ENCODE measurements at places on chromosomes 1 and 21.

GRCh38 chr1:2315674-2316450 is 75.5 kb downstream of the MORN1 start:
- DNase-seq: no peak

- DNase-seq: no peak
Measured at GRCh38 chr1:93603601-93604000, 78.0 kb downstream of the BCAR3 start.

DNA sequence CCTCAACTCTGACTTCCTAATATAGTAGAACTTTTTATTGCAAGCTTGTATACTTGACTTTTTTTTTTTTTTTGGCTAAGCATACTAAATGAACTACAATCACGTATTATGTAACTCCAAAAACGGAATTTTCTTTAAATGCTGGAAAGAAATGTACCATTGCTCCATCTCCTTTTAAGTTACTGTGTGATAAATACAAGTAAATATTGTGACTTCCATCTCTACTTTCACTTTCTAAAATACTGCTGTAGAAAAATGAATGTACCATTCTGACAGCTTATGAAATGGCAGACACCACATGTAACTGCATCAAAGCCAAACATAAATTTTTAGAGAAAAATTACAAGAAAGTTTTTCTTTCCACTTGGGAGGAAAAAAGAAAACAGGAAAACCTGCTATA is 54.7 kb downstream of the ASH1L start:
- DNase-seq: no peak

- DNase-seq: no peak
Measured at GRCh38 chr1:220879076-220879508, at the start of gene HLX. Gene HLX (plus strand): TSS chr1:220879443. CDS start chr1:220879858, 415 bp downstream.

GRCh38 chr21:37370152-37371040 is 3.8 kb downstream of the DYRK1A start:
- DNase-seq: peak; percentile 35

- DNase-seq: no peak
Measured at GRCh38 chr1:212161231-212161781, 123.9 kb upstream of the PPP2R5A start.

GRCh38 chr1:245290836-245291235 is 136.1 kb downstream of the KIF26B start:
- DNase-seq: no peak

- no peak for DNase-seq
Measured at GRCh38 chr1:202952099-202952498, 6.0 kb downstream of the ADIPOR1 start.

- DNase-seq: no peak
Measured at GRCh38 chr1:222370913-222371675, 176.8 kb downstream of the HHIPL2 start.

DNA sequence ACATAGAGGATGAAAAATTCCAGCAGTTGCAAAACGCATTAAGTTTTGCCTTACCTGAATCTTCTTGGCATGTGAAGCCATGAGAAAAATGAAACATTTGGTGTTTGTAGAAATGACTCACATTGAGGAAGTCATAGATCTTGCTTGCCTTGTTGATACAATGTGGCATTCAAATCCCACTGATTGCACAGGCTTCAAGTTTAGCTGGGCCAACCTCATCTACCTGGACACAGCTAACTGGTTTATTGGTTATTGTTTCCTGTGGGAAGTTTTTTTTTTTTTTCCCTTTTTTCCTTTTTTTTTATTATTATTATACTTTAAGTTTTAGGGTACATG is 168.9 kb upstream of the C21orf91 start:
- DNase-seq: no peak

- peak; percentile 63 for DNase-seq
Measured at GRCh38 chr1:23529146-23530086, 1.6 kb downstream of the E2F2 start.

DNA sequence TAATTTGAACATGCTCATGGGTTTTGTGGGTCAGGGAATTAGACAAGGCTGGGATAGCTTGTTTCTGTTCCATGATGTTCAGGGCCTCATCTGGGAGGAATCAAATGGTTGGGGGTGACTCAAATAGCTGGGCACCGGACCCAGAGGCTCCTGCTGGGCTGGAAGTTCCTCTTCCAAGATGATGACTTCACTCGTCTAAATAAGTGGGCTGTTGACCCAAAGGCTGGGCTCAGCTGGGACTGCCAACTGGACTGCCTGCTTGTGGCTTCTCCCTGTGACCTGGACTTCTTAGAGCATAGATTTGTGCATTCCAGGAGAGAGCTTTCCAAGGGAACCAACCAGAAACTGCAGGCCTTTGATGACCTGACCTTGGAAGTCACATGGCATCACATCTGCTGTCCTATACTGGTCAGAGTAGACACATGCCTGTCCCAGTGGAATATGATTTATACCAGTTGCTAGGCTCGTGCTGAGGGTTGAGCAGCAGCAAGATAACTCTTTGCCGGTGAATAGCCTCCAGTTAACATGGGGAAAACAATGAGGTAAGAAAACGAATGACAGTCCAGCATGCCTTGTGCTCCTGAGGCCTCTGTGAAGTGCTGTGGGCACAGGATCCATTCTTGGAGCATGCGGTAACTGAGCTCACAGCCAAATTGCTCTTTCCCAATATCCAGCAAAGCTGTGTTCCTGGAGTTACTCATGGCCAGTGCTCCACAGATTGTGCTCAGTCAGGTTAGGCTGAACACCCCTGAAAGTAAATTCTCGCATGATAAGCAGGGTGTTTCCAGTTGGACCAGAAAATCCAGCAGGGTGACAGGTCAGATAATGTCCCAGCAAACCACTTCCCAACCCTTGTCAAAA is 272.9 kb upstream of the TMEM51 start:
- DNase-seq: no peak

GRCh38 chr1:41504114-41505035 is 19.9 kb upstream of the EDN2 start:
- no peak for DNase-seq

- DNase-seq: no peak
Measured at GRCh38 chr1:155022136-155022926, 11.2 kb downstream of the DCST2 start.

- no peak for DNase-seq
Measured at GRCh38 chr1:215360758-215361157, 206.3 kb upstream of the KCTD3 start.

GRCh38 chr21:37257967-37258877 is 8.9 kb downstream of the VPS26C start:
- DNase-seq: no peak

- no peak for DNase-seq
Measured at GRCh38 chr1:225754940-225755641, 22.5 kb upstream of the SRP9 start.

DNA sequence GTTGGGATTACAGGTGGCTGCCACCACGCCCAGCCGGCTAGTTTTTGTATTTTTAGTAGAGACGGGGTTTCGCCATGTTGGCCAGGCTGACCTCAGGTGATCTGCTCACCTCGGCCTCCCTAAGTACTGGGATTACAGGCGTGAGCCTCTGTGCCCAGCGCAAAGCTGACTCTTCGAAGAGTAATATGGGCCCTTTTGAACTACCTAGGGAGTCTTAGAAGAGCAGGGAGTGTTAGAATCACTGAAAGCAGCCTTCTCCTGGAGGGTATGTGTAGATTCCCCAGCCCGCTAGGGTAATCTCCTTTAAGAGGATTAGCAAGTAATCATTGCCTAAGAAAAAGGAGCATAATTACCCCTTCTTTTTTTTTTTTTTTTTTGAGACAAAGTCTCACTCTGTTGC is 6.5 kb upstream of the MAST2 start:
- no peak for DNase-seq

DNA sequence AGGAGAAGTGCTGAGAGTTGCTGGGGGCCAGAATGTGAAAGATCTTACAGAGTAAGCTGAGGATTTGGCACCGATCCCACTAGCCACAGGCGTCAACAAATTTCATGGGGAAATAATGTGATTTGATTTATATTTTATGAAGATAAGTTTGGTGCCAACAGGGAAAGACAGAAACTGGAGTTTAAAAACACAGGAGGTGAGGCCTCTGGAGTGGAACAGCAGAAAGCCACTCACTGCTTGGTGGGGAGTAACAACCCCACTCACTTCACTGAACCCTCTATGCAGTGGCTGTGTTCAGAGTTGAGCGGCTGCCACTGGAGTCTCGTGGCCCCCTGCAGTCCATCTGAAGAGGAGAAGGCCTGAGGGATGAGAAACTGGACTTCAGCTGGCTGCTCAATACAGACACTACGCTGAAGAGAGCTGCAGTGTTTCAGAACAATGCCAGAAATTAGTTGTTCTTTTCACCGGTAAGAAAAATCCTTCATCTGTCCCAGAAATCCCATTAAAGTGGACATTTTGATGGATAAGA is 48.0 kb upstream of the RXRG start:
- DNase-seq: no peak

- DNase-seq: no peak
Measured at GRCh38 chr1:168469690-168470089, 74.1 kb downstream of the XCL2 start.

- no peak for DNase-seq
Measured at GRCh38 chr1:213883618-213884017, 104.2 kb upstream of the PROX1 start.

- no peak for DNase-seq
Measured at GRCh38 chr1:231639819-231640218, 13.2 kb downstream of the DISC1 start.

- no peak for DNase-seq
Measured at GRCh38 chr1:214331180-214331579, 50.2 kb downstream of the SMYD2 start.

- DNase-seq: no peak
Measured at GRCh38 chr1:223137455-223138085, 5.5 kb downstream of the TLR5 start.

GRCh38 chr1:234503193-234504050 is 24.4 kb upstream of the TARBP1 start:
- no peak for DNase-seq

- DNase-seq: no peak
Measured at GRCh38 chr21:43301409-43302061, 125.4 kb downstream of the SIK1 start.

GRCh38 chr1:17763995-17764394 is 8.9 kb downstream of the ACTL8 start:
- DNase-seq: no peak

GRCh38 chr1:11272544-11272831 is 510 bp upstream of the UBIAD1 start:
- peak; percentile 58 for DNase-seq

DNA sequence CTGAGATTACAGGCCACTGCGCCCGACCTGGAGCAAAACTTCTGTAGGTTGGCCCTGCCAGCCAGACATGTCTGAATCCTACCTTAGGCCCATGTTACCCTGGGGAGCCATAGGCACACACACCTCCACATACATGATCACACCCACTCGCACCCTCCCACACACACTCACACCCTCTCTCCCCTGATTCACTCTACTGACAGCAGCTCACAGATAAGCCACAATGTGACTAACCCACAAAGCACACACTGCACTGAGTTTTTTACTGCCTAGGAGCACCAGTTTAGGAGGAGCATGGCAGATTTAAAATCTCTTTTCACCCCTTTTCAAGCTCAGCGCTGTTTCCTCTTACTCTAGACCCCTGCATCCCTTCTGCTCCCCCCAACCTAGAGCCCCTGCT is 41.7 kb downstream of the SLC30A1 start:
- DNase-seq: no peak

- DNase-seq: peak; percentile 16
Measured at GRCh38 chr21:44574457-44575306, 1.2 kb downstream of the KRTAP10-4 start.

DNA sequence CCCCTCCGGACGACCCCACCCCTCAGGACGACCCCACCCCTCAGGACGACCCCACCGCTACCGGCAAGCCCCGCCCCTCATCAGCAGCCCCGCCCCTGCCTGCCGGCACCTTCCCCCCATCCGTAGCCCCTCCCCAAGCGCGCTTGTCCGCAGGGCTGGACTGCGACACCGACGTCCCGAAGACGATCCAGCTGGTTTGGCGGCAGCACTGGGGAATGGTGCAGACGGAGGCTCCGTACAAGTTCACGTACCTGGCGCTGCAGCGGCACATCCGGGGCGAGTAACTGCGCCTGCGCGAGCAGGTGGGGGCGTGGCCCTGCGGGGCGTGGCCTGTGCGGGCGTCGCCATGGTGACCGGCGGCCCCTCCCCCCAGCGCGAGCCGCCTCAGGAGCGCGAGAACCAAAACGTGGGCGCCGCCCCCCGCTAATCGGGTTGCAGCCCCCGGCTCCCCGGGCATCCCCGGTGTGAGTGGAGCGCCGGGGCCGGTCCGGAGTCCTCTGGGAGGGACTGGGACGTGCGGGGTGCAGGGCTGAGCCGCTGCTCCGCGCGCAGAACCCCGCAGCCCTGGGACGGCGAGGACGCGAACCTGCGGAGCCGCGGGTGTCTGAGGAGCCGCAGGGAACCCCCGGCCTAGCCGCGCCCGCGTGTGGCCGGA is 4.9 kb downstream of the RNF223 start:
- DNase-seq: peak; percentile 91

- no peak for DNase-seq
Measured at GRCh38 chr1:11806307-11806936, 431 bp downstream of the CLCN6 start.

DNA sequence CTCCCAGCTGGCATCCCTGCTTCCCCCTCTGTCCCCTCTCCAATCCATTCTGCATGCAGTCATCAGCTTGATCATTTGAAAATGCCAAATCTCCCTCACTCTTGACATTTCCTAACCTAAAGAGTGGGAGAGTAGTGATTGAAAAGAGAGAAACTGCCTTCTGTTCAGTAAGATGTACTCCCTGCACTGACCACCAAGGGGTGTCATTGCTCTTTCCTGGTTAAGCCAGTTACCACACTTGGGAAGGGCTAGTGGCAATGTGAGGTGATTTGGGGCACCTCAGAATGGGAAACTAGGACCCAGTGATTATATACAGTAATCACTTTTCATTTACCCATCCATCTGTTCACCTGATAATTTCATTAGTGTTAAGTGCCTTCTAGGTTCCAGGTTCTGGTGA is 6.9 kb upstream of the TMEM269 start:
- DNase-seq: peak; percentile 60

DNA sequence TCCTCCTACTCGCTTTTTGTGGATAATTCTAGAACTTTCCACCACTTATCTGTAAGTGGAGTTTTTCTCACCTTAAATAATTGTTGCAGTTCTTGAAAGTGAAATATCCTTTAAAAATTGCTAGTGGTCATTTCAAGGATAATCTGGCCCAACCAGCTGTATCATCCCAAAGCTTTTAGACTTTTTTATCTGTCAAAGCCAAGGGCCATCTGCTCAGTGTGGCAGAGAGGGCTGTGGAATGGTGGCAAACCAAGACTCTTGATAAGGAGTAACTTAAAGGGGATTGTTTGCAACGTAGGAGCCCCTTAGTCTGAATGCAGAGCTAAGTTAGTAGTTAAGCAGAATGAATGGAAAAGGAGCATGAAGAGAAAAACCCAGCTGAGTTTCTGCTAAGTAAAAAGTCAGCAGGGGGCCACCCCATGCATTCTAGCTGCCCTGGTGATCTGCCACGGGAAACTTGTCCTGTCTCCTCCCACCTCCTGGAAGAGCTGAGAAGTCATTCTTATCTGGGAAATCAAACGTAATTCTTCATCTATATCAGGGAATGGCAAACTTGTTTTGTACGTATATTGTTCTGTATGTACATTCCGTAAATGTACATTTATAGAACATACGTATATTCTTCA is 169.3 kb downstream of the PRDM2 start:
- DNase-seq: no peak

GRCh38 chr1:23484253-23485001 is 448 bp upstream of the ASAP3 start:
- DNase-seq: peak; percentile 94

GRCh38 chr1:224816062-224816461 is 113.4 kb upstream of the DNAH14 start:
- DNase-seq: no peak

All from NAMALWA (cell line).